H9 (cell line): ENCODE measurements at places on chromosomes 2 and 18.

- no peaks in the 10 kb centered on the region for H3K27me3 ChIP-seq
- H3K36me3 ChIP-seq, result peaks cover 27% of the 10 kb centered on the region
- peaks cover 5% of the 10 kb centered on the region; the same call in 1 of the 2 replicates for H3K4me1 ChIP-seq
- no peak overlapping the region for H3K27ac ChIP-seq
- DNase-seq, result no peak
- H3K4me3 ChIP-seq, result peak overlapping the region; percentile 69; the same call in 1 of the 2 replicates
Measured at GRCh38 chr2:148888986-148889385, 14.0 kb downstream of the KIF5C start.

GRCh38 chr2:134178138-134178877 lies 75.6 kb upstream of the MGAT5 start:
- H3K4me3 ChIP-seq, result no peak overlapping the region
- no peaks in the 10 kb centered on the region for H3K27me3 ChIP-seq
- H3K4me1 ChIP-seq, result peaks cover 8% of the 10 kb centered on the region; the same call in 1 of the 2 replicates
- DNase-seq, result no peak

GRCh38 chr2:28413152-28413898 lies 20.7 kb downstream of the FOSL2 start:
- no peaks in the 10 kb centered on the region for H3K27me3 ChIP-seq
- DNase-seq, result peak; percentile 72
- peaks cover 12% of the 10 kb centered on the region for H3K36me3 ChIP-seq
- H3K4me1 ChIP-seq, result peaks cover 2% of the 10 kb centered on the region; the same call in 1 of the 2 replicates

- H3K4me3 ChIP-seq, result no peak overlapping the region
- no peak overlapping the region for H3K27ac ChIP-seq
- no peak for DNase-seq
- no peaks in the 10 kb centered on the region; the same call in 2 of the 3 replicates for H3K36me3 ChIP-seq
- no peaks in the 10 kb centered on the region for H3K4me1 ChIP-seq
Measured at GRCh38 chr2:191970867-191971266, 124.0 kb upstream of the CAVIN2 start.

GRCh38 chr18:48186131-48186766 lies 222.9 kb downstream of the ZBTB7C start:
- peak; percentile 25 for DNase-seq
- no peak overlapping the region for H3K4me3 ChIP-seq
- no peaks in the 10 kb centered on the region for H3K36me3 ChIP-seq
- H3K27ac ChIP-seq, result no peak overlapping the region

- no peak overlapping the region for H3K27ac ChIP-seq
- H3K4me1 ChIP-seq, result no peaks in the 10 kb centered on the region
- H3K36me3 ChIP-seq, result peaks cover 4% of the 10 kb centered on the region; the same call in 1 of the 2 replicates
- DNase-seq, result no peak
Measured at GRCh38 chr2:26088038-26088643, 54.3 kb downstream of the RAB10 start.

- H3K27ac ChIP-seq, result no peak overlapping the region
- H3K4me3 ChIP-seq, result no peak overlapping the region
- H3K27me3 ChIP-seq, result no peaks in the 10 kb centered on the region; the same call in 1 of the 2 replicates
Measured at GRCh38 chr18:50569930-50570329, 10.0 kb downstream of the MAPK4 start.

DNA sequence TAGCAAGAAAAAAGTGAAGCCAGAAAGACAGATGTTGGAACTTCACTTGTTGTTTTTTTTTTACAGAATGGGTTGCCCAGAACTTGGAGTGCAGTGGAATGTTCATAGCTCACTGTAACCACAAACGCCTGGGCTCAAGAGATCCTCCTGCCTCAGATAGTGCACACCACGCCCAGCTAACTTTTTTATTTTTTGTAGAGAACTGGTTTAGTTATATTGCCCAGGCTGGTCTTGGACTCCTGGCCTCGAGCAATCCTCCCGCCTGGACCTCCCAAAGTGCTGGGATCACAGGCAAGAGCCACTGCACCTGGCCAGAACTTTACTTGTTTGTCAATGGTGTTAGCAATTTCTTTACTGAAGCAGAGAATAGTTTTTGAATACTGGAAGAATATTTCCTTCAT lies 11.9 kb upstream of the ASPRV1 start:
- no peak overlapping the region for H3K4me3 ChIP-seq
- DNase-seq, result no peak
- no peaks in the 10 kb centered on the region; the same call in 1 of the 2 replicates for H3K4me1 ChIP-seq
- H3K27ac ChIP-seq, result no peak overlapping the region
- H3K27me3 ChIP-seq, result no peaks in the 10 kb centered on the region; the same call in 1 of the 2 replicates
- no peaks in the 10 kb centered on the region for H3K36me3 ChIP-seq

DNA sequence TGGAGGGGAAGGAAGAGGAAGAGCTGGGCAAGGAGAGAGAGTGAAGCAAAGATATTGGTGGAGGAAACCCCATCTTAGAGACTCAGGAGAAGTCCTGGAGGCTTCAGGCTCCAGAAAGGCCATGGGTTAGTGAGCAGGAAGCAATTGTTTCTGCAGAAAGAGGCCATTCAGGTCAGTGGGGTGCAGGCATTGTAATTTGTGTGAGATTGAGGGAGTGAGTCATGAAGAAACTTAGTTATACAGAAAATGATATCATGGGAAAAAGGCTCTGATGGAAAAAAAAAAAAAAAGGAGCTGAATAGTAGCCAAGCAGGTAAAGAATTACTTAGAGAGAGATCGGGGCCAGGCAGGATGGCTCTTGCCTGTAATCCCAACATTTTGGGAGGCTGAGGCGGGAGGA lies 4.0 kb downstream of the EMILIN2 start:
- H3K4me1 ChIP-seq, result no peaks in the 10 kb centered on the region; the same call in 1 of the 2 replicates
- no peak overlapping the region for H3K27ac ChIP-seq
- H3K27me3 ChIP-seq, result peaks cover 24% of the 10 kb centered on the region; the same call in 1 of the 2 replicates
- H3K36me3 ChIP-seq, result no peaks in the 10 kb centered on the region
- no peak overlapping the region for H3K4me3 ChIP-seq
- no peak for DNase-seq

DNA sequence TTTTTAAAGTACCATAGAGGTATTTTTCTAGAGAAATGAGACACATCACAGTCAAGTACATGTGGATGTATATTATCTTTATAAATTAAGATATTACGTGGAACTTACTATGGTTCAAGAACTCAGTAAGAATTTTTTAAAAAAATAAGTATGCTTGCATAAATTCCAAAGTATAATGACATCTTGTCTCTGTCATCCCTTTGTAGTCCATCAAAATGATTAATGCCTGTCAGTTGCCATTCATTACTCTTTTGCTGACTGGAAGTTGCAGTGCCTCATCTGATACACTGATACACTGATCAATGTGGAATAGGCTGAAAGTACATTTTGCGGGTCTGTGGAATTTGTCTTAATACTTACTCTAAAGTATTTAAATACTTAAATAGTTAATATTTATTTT lies 177.2 kb downstream of the GALNT13 start:
- H3K4me3 ChIP-seq, result no peak overlapping the region
- H3K27me3 ChIP-seq, result no peaks in the 10 kb centered on the region
- H3K4me1 ChIP-seq, result no peaks in the 10 kb centered on the region
- no peaks in the 10 kb centered on the region for H3K36me3 ChIP-seq
